ENCODE measurements at places on chromosomes 11 and 22.

GRCh38 chr22:37244114-37244921, at the start of gene RAC2:
Gene RAC2 (minus strand): TSS chr22:37244269. CDS start chr22:37244148, 121 bp downstream.
- DNase-seq, result peak; percentile 63

- DNase-seq, result no peak
Observed at GRCh38 chr11:75653532-75653931, 15.3 kb downstream of the MAP6 start.

DNA sequence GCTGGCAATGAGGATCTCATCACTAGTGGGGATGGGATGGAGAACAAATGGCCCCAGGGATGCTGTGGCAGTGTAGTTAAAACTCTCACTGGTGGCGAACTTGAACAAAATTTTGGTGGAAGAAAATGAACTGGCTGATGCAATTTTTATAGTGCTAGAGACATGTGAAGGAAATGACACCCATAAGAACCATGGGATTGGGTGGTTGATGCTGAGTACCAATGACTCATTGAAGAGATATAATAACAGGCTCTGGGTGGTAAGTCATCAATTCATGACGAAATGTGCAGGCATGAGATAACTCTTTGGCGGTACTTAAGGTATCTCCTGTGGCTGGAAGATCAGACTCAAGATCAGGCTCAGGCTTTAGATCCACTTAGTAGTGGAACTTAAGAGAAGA, 172.9 kb upstream of the DDI1 start:
- peak; percentile 63 for DNase-seq

DNA sequence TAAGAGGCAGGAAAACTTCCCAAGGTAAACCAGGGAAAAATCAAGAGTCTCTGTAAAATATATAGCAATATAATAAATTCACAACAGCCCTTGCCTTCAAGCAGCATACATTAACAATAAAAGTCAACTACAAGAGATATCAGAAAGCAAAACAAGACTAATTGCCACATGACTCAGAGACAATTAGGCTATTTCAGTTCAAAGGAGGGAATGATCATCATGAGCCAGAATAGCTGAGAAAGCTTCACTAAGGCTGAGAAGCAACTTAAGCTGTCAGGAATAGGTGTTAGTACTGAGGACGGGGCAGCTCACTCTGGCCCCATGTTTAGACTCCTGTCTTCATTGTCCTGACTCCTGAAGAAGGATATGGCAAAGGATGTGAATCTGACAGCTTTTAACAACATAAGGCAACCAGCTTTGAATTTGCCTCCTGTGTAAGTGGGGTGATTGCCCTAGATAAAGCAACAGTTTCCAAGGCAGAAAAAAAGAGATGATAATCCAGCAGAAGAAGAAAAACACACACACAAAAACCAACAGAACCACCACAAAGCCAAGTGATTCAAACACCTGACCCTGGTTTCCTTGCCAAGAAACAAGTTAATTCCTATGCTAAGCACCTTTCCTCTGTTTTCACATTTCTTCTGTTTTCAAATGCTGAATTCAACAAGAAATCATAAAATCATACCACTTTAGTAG, 60.8 kb downstream of the SIK3 start:
- DNase-seq, result peak; percentile 36

- DNase-seq, result peak; percentile 15
Observed at GRCh38 chr22:24803064-24803542, 2.9 kb upstream of the SGSM1 start.

DNA sequence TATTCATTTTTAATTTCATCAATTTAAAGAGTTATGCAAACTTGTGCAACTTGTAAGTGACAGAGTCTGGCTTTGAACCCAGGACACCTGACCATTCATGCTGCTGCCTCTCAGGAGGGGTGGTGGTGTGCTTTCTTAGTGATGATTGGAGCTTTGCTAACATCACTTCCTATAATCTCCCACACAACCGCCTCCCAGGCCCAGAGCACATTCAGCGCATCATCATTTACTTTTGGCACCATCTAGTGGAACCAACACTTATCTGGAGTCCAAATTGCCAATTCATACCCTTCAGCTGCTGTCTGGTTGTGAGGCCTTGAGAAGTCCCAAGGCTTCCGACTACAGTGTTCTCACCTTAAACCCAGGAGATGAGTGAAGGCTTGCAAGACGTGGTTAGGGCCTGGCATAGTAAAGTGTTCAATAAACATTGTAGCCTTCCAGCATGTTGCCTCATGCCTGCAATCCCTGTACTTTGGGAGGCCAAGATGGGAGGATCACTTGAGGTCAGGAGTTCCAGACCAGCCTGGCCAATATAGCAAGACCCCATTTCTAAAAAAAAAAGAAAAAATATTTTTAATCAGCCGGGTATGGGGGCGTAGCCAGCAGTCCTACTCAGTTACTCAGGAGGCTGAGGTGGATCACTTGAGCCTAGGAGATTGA, 1.1 kb upstream of the TTLL1 start:
- peak; percentile 89 for DNase-seq

DNA sequence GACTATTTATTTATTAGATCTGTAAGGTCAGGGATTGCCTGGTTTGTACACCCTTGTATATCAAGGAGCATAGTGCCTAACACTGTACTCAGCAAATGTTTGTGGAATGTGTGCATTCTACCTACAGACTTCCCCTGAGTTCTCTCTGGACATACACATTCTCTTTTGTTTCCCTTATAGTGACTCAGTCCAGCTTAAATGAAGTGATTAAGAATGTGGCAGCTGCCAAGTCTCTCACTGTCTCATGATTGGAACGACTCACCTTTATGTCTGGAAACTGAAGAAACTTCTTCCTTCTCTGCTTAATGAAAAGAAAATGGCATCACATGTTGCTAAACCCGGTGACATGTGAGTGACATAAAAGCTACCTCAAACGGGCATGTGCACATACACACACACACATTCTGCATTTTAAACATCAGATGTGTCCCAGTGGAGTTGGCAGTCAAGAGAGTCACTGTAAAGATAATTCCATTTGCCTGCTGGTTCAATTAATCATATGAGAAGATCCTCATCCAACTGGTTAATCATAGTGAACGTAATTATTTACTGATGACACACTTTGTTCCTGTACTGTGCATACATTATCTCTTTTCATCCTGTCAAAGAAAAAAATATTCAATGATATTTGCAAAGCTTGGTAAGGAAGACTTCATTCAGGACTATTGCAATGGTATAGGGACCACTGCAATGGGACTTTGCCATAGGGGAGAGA, 42.8 kb downstream of the GLYAT start:
- DNase-seq, result no peak

DNA sequence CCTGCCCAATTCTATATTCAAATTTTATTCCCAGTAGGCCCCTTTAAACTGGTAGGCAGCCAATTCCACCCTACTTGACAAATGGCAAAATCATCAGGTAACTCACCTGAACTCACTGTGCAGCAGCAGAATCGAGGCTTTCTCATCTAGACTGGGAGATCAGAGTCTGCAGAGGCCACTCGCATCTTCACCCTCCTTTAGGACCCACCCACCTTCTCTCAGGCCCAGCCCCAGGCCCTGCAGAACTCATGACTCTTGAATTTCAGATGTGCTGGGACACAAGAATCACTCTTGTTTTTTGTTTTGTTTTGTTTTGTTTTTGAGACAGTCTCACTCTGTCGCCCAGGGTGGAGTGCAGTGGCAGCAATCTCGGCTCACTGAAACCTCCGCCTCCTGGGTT, 38.8 kb downstream of the MICAL3 start:
- no peak for DNase-seq

GRCh38 chr11:2791521-2792380, 92.0 kb upstream of the KCNQ1OT1 start:
- DNase-seq, result no peak

DNA sequence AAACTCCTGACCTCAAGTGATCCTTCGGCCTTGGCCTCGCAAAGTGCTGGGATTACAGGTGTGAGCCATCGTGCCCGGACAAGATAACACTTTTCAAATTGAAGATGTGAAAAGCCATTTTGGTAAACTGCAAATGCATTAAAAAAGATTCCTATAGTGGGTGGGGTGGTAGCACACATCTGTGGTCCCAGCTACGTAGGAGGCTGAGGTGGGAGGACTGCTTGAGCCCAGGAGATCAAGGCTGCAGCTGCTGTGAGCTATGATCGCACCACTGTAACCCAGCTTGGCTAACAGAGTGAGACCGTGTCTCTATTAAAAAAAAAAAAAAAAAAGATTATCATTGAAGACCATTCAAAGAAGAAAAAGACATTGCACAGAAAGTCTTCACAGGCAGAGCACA, 16.9 kb upstream of the ARFGAP3 start:
- no peak for DNase-seq

DNA sequence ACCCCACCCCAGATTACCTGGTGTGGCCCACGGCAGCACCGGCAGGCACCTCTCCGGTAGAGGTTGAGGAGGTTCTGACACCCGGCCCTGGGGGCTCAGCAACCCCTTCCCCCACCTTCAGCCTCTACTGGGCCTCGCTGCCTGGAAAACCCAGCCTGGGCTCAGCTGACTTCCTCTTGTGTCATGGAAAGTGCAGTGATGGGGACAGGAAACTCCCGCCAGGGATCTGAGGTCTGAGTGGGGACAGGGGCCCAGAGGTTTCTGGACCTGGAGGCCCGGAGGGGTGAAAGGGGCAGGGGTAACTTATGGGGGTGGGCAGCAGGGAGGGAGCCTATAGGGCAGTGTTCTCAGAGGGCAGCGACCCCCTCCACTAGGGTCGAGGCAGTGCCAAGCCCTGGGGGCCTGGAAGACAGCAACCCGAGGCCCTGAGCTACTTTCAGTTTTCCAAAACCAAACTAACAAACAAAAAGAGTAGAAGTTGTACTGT, 10.0 kb upstream of the CD5 start:
- DNase-seq, result no peak

- DNase-seq, result no peak
Observed at GRCh38 chr22:37354261-37354660, 72.0 kb downstream of the CYTH4 start.

GRCh38 chr11:62689421-62690183, at the start of gene LRRN4CL:
Gene LRRN4CL (minus strand): TSS chr11:62689530. CDS start chr11:62688508, 1,022 bp downstream.
- DNase-seq, result peak; percentile 91

DNA sequence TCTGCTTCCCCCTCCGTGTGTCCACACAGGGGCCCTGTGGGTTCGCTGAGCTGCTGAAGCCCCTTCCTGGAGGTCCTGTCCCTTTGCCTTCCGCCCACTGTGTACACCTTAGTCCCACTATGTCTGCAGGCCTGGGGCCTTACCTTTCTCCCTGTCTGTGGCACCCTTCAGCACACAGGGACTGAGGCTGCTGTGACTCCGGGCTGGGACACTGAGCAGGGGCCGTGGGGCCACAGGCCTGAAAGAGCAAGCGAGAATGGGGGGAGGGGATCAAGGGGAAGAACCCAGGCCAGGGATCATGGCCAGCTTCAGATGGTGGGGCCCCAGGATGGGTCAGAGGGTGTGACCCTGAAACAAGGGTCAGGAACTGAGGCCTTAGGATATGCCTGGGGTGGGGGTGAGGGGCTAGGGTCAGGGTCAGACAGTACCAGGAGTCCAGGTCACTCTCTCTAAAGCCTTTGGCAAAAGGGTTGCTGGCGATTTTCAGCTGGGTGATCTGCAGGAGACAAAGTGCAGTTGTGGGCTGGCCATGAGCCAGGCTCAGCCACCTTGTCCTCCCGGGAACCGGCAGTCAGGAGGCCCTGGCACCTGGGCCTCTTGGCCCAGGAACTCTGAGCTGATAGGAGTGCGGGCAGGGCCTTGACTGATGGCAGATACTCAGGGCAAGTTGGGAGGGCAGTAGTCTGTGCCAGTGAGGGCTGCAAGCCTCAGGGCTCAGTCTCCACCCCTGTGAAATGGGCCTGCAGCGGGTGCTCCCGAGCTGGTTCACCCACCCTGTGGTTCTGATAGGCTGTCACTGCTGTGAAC, 2.6 kb upstream of the NUDT8 start:
- no peak for DNase-seq

- no peak for DNase-seq
Observed at GRCh38 chr11:22340701-22341587, 2.8 kb downstream of the SLC17A6 start.

Data from fibroblast of lung (primary cell).